ENCODE measurements at places on chromosomes 13 and 19.

DNA sequence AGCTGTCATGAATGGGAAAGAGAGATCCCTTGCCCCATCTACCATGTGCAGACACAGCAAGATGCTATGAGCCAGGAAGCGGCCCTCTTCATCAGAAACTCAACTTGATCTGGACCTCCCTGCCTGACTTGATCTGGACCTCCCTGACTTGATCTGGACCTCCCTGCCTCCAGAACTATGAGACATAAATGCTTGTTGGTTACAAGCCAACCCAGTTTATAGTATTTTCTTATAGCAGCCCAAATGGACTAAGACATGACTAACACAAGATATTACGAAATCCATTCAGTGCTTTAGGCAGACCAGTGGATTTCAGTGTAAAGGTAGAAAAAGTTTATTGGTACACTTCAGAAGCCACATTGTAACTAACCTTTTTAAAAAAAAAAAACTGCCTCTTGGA is 15.6 kb downstream of the PCID2 start:
- no peak for DNase-seq

GRCh38 chr13:19960653-19960976 is 2.1 kb downstream of the ZMYM2 start:
- no peak for DNase-seq

GRCh38 chr13:110201114-110201513 is 105.8 kb downstream of the COL4A1 start:
- DNase-seq, result no peak

GRCh38 chr13:44032802-44033201 is 153.1 kb downstream of the LACC1 start:
- no peak for DNase-seq

- DNase-seq, result peak; percentile 15
These were observed 528 bp downstream of the ZNF8 start for GRCh38 chr19:58279042-58279924.

- DNase-seq, result no peak
These were observed at the start of gene PPP1R12C for GRCh38 chr19:55116859-55117662. PPP1R12C (minus strand) TSS chr19:55117637; CDS start chr19:55117543, 94 bp downstream.

All from activated CD4-positive, alpha-beta T cell treated with anti-CD3 and anti-CD28 coated beads, Interleukin-2, amount 50 U/mL, for 1 hour (primary cell).